Endothelial cell (in vitro differentiated cells): ENCODE measurements at places on chromosomes 2 and 18.
A peak's percentile ranks its signal among the peaks of the same experiment; 100 is the strongest.

- no peak for DNase-seq
These were observed 13.0 kb downstream of the GPR55 start for GRCh38 chr2:230912046-230912445.

- DNase-seq, result no peak
These were observed 25.9 kb downstream of the HS6ST1 start for GRCh38 chr2:128292599-128293425.

GRCh38 chr2:160984426-160985077, 175.7 kb upstream of the TANK start:
- no peak for DNase-seq

DNA sequence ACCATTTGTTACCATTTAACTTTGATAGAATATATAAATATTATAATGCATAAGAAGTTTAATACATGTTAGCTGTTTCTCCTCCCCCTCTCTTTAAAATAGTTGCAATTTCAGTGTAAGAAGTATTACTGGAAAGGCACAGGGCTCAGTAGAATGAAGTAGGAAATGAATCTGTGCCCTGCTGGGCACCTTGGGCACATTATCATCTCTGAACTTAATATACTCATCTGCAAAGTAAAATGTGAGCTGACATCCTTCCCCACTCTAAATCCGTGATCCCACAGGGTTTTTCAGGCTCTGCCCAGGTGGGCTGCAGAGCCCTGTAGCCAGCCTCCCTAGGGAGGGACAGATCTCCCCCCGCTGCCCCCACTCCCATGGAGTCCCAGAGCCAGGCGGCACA, 56.8 kb downstream of the DPP4 start:
- DNase-seq, result no peak

DNA sequence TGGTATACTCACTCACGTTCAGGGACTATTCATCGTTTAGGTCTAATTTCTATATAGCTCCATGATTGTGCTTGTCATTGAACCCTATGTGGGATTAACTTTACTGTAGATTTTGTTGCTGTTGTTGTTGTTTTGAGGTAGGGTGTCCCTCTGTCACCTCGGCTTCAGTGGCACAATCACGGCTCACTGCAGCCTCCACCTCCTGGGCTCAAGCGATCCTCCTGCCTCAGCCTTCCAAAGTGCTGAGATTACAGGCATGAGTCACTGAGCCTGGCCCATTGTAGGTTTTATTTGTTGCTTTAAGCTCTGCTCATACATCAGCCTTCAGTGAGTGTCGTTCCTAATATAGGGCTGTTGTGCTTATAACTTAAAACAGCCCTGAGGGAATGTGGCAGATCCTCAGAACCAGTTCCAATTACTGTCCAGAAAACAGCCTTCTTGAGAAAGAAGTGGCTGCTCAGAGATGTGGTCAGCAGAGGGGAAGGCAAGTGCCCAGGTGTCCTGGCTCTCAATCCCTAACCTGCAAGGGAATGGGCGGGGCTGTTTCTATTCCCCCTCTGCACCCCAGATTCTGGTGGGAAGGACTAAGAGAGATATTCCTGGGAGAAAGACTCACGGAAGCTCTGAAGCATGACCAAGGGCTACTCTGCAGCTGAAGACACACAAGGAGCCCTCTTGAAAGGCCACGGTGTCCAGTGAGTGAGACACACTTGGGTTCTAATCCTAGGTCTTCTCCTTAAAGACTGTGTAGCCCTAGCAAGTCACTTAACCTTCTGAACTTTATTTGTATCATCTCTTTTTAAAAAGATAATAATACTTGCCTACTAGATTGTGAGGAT, 79.6 kb upstream of the LCLAT1 start:
- DNase-seq, result no peak

DNA sequence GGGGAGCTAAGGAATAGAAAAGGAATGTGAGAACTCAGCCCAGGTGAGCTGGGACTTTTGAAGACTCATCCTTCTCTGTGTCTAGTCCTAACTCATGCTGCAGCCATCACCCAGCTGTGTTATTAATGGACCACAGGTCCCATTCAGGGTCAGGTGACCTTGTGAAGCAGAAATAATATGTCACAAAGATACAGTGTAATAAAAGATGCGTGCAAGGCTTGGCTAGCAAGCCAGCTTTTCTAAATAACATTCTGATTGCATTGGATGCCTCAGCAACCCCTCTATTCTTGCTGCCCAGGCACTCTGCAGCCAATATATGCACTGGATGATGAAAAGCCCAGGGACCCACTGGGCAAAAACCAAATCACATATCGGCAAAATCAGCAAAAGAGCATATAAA, 393.1 kb upstream of the PIK3C3 start:
- no peak for DNase-seq

DNA sequence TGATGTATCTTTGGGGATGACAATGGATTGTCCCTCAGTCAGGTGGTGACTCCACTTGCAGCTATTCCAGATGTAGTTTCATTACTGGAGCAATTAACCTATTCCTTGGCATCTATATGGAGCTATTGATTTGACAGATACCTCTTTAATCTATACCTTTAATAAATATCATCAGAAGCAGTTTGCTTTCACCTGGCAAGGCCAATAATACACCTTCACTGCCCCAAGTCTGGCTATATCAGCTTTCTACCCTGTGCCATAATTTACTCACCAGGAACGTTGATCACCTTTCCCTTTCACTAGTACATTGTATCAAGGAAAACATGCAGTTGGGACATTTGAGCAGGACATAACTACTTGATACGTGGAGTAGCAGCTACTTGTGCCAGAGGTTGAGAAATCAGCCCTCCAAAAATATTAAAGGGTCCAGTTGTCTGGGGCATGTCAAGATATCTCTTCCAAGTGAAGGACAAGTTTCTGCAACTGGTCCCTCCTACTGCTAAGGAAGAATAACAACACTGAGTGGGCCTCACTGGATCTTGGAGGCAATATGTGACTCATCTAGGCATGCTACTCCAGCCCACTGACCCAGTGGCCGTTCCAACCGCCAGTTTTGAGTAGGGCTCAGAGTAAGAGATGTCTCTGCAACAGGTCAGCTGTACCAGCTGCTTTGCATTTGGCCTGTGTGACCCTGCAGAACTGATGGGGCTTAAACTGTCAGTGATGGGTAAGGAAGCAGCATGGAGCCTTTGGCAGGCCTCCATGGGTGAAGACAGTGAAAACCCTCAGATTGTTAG, 67.0 kb downstream of the PSMG2 start:
- DNase-seq, result no peak

GRCh38 chr2:14554849-14555545, 77.5 kb upstream of the LRATD1 start:
- no peak for DNase-seq

DNA sequence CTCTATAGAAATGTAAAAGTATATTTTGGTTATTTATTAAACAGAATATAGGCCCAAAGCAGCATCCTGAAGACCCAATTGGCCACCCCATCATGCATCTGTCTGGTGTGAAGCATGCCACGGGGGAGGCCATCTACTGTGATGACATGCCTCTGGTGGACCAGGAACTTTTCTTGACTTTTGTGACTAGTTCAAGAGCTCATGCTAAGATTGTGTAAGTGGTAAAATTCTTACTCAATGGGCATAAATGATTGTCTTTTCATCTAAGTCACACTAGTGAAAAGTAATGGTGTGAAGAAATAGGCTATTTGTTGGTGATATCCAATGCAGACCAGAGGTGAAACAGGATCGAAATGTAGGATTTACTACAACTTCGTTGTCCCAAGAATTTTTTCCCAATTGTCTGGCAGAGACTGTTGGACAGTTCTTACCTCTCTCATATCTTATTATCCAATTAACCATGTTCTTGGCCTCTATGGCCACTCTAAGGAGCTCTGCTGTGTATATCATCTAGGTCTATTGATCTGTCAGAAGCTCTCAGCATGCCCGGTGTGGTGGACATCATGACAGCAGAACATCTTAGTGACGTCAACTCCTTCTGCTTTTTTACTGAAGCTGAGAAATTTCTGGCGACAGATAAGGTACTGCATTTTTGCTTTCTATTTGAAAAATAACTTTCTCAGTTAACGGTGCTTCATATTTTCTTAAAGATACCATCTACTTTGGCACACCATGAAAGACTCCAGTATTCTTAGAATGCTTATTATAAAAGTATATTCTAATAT, 35.0 kb downstream of the AOX1 start:
- DNase-seq, result no peak

GRCh38 chr2:27704342-27704876, 40.7 kb downstream of the SLC4A1AP start:
- no peak for DNase-seq

DNA sequence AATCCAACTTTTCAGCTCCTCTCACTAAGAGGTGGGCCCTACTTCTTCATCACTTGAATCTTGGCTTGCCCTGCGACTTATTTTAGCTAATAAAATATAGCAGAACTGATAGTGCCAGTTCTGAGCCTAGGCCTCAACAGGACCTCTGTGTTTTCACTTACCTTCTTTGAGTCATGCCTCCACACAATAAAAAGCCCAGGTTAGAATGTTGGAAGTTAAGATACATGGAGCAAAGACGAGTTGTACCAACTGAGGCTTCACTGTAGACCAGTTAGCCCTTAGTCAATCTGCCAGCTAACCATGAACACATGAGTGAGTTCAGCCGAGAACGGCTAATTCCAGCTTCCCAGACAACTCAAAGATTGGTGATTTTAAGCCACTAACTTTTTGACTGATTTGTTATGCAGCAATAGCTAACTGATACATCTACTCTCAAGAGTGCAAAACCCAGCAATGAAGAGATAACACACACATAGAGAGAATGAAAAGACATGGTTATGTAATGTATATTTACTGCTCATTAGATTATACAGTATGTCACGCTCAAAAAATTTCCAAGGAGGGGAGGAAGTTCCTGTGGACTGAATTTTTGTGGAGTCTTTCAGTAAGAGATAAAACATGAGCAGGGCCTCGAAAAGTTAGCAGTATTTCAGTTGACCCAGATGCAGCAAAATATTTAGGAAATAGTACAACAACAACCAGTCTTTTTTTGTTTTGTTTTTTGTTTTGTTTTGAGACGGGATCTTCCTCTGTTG, 181.1 kb downstream of the MYCN start:
- DNase-seq, result no peak

- DNase-seq, result peak; percentile 24
These were observed 800 bp downstream of the RPRM start for GRCh38 chr2:153477636-153478288.

DNA sequence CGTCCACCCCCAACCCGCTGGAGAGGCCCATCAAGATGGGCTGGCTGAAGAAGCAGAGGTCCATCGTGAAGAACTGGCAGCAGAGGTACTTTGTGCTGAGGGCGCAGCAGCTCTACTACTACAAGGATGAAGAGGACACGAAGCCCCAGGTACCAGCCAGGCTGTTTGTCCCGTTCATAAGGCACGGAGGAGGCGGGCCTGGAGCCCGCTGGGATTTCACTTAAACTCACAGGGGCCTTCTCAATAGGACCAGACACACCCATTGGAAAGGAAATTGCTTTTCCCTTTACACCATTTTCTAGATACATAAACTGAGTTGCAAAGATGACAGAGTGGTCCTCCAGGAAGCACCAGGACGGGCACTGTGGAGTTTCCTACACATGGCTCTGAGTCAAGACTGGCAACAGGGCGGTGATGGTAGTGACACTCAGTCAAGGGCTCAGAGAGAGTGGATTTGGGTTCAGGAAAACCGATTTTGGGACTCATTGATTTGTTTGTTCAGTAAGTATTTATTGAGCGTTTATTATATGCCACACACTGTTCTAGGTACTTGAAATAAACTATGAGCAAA, 40.7 kb downstream of the ARHGAP25 start:
- DNase-seq, result no peak

DNA sequence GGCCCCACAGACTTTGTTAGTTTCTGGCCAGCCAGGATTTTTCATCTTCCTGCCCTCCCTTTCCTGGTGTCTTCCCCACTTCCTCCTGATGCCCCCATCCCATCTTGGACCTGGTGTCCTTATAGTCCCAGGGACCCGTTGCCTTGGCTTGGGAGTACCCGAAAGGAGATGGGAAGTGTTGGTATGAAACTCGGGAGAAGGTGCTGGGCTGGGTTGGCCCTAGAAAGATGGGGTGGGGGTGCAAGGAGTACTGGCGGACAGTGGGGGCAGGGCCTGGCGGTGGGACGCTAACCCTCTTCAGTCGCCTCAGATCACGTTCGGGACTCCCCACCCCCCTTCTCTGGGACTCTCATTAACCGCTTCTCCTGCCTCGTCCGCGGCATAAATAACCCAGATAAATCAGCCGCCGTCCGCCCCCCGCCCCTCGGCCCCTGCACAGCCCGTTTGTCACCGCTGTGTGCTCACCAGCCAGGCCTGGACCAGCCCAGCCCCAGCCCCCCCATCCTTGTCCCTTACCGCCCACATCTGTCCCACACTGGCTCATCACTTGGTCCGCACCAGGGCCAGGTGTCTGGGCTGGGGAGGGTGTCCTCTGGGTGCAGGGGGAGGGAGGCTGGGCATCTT, 3.7 kb upstream of the ASIC4 start:
- DNase-seq, result no peak

DNA sequence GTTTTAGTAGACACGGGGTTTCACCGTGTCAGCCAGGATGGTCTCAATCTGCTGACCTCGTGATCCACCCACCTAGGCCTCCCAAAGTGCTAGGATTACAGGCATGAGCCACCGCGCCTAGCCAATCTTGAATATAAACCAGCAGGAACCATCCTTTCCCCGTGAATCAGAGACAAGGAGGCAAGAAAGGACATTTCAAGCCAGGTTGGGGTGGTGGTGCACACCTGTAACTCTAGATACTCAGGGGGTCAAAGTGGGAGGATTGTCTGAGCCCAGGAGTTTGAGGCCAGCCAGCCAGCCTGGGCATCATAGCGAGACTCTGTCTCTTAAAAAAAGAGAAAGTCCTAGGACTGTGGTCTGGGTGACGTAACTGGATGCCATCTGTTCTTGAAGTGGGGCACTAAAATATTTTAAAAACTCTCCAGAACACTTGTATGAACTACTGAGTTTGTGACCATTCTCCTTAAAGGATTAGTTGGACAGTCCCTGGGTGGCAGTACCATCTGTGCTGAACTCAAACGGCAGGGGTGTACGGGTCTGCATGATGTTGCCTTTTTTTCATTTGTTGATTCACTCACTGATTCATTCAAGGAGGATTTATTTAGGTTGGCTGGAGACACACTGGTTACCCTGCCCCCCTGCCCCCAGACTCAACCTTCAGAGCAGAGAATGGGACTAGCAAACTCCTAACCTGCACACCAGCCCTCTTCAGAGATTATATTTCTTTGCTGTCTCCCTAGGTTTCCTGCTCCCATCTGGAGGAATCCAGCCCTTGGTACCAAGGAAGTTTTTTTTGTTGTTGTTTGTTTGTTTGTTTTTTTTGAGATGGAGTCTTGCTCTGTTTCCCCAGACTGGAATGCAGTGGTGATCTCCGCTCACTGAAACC, 2.9 kb upstream of the TLX2 start:
- no peak for DNase-seq

DNA sequence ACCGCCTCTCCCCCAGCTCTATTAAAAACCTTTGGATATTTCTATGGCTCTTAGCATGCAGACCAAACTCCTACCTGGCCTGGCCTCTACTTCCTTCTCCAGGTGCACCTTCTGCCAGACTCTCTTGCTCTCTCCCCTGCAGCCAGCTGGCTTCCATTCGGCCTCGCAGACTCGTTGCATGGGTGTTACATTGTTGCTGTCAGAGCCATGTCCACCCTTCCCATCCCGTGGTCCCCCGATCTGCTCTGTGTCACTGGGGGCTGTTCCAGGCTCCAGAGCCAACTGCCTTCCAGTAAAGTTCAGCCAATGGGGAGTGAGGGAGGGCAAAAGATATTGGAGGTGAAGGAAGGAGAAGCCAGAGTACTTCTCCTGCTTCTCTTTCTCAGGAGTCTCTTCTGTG, 112.5 kb upstream of the LGALSL start:
- no peak for DNase-seq

- no peak for DNase-seq
These were observed 194.5 kb downstream of the EPHA4 start for GRCh38 chr2:221377597-221377996.

GRCh38 chr2:207238831-207239701, 73.3 kb upstream of the KLF7 start:
- no peak for DNase-seq
